ENCODE measurements at places on chromosomes 13 and 19.

DNA sequence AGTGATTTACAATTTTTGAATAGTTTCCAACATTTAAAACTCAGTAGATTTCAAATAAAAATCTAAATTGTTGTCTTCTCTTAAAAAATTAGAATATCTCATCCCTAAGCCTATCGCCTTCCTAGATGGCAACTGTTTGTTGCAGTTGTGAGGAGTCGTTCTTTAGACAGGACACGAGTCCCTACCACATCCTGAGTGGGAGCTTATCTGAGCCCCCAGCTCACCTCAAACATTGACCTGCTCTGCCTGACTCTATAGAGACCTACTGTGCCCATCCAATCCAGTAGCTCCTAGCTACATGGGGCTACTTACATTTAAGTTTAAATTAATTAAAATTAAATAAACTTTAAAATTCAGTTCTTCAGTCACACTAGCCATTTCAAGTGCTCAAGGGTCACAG lies 434.7 kb downstream of the FOXO1 start:
- DNase-seq, result no peak

- no peak for DNase-seq
These were observed 2.2 kb upstream of the IRS2 start for GRCh38 chr13:109788372-109789111.

DNA sequence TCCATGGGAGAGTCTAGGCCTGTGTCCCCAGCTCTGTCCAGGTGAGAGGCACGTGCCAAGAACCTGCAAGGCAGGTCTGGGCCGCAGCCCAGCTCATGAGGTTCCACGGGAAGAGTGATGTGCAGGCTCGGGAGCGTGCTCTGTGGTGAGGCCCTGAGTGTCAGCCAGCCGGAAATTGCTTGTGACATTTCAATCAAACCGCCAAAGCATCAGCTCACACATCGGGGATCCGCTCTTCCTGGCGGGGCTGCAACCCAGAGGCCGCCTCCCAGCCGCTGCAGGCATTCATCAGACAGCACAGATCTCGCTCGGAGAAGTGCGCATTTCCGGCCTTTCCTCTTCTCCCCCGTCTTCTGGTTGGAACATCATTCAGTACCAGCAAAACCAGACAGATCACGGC lies 109.3 kb downstream of the KDM4B start:
- DNase-seq, result no peak

- no peak for DNase-seq
These were observed 2.1 kb downstream of the ZIC5 start for GRCh38 chr13:99969453-99969918.

- DNase-seq, result no peak
These were observed 9.3 kb downstream of the C13orf42 start for GRCh38 chr13:51101636-51102235.
